ENCODE measurements at places on chromosomes 3 and 15. TPM values are rescaled to one million over a fixed set of nuclear protein-coding genes. Genes with fewer than 3 reads are reported as not detected.

DNA sequence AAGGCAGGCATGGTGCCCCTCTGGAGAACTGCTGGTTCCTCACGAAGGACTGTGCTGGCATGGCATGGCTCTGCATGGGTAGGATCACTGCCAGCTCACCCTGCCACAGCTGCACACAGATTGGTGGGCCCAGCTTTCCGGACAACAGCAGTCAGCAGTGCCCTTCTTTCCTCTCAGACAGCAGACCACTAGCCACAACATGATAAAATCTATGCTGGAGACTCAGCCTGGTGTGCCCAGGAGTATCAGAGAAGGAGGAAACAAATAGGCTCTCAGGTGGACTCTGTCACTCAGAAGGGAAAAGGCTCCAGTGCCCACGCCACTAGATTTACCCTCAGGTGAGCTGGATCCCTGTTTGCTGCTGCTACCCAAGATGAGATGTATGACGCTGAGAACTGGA is 4.9 kb downstream of the NMNAT3 start:
- no peak for DNase-seq

- DNase-seq = no peak
Measured at GRCh38 chr3:128281461-128282367, 128.4 kb downstream of the EEFSEC start.

- DNase-seq = no peak
Measured at GRCh38 chr15:60626051-60626450, 147.1 kb upstream of the ICE2 start.

The ARHGAP31 gene
- 85.6 TPM for total RNA-seq

GRCh38 chr15:69390575-69390974 is 23.6 kb upstream of the KIF23 start:
- DNase-seq = no peak

GRCh38 chr3:169311860-169312259 is 351.7 kb downstream of the MECOM start:
- DNase-seq = no peak

GRCh38 chr3:113222451-113223086 is 11.2 kb downstream of the BOC start:
- DNase-seq = no peak

GRCh38 chr3:89072642-89073041 is 34.8 kb upstream of the EPHA3 start:
- no peak for DNase-seq

The TMC3 gene
- total RNA-seq = 0.13 TPM

GRCh38 chr15:64640146-64640871 is 135.1 kb downstream of the RBPMS2 start:
- no peak for DNase-seq

The ZNF80 gene
- total RNA-seq = not detected

The PLOD2 gene
- total RNA-seq = 37.2 TPM

- DNase-seq = no peak
Measured at GRCh38 chr15:66899555-66900350, 165.6 kb upstream of the SMAD3 start.

GRCh38 chr15:43771816-43772215 is 5.0 kb downstream of the ELL3 start:
- no peak for DNase-seq

The GOLGA6D gene
- 0.18 TPM for total RNA-seq

The MYLK gene
- 51.1 TPM for total RNA-seq

DNA sequence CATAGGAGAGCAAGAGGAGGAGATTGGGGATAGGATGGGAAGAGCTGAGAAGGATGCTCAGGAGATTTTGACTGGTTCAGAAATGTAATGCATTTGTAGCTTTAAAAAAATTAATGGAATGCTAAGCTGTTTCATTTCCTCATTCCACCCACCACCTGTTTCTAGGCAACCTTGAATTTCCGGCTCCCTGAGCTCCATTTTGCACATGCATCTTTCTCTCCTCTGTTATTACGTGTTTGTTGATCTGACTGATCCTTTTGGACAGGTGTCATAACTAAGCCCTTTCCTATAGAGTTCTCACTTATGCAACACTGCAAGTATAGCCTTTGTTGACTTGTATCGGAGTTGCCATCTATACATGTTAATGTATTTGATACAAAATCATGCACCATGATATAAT is 4.3 kb downstream of the TMPRSS7 start:
- DNase-seq = no peak

The SGO1 gene
- 0.31 TPM for total RNA-seq

GRCh38 chr3:100852840-100853239 is 140.4 kb downstream of the ABI3BP start:
- DNase-seq = no peak

The SLC51A gene
- 0.58 TPM for total RNA-seq

DNA sequence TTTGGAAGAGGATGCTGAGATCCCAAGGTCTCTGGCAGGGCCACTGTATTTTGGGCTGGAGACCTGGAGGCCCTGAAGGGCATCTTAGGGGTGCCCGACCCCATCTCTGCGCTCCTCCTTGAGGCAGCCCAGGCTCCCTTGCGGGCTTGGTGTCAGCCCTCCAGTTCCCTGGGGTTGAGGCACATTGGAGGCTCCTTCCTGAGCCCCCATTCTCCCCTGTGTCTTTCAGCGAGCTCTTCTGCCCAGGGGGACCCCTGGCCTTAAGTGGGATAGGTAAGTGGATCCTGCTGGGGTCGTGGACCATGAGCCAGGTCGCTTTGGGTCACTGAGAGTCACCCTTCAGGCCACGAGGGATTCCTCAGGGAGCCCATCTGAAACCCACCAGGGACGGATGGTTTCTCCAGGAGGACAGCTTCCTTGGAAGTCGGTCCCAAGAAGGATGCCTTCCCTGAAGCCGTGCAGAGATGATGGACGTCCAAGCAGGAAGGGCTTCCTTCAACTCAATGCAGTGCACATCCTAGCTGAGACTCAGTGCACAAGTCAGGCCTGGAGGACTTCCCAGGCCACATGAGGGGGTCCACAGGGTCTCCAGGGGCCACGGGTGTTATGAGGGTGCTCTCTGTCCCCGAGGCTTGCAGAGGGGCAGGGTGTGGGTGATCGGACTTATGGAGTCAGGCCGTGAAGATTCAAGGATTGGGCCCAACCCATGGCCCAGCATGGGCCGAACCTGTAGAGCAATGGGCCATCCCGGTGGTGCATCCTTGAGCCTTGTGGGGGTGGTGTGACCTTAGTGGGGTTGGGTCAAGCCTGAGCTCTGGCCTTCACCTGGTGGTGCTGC is 224.3 kb downstream of the SNRPN start:
- peak; percentile 42 for DNase-seq

DNA sequence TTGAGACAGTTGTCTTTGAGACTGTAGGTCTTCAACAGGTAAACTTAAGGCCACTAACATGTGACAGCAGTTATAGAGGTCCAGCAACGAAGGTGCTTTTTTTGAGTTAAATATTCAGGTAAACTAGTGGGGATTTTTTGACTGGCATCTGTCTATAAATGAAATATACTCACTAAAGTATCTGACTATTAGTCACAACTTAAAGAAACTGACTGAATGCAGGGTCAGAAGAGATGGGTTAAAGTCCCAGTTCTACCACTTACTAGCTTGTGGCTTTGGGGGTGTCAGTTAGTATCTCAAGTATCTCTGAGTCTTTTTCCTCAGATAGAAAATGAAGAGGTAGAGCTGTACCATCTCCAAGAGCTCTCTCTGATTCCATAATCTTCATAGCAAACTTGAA is 18.0 kb downstream of the MIX23 start:
- no peak for DNase-seq

DNA sequence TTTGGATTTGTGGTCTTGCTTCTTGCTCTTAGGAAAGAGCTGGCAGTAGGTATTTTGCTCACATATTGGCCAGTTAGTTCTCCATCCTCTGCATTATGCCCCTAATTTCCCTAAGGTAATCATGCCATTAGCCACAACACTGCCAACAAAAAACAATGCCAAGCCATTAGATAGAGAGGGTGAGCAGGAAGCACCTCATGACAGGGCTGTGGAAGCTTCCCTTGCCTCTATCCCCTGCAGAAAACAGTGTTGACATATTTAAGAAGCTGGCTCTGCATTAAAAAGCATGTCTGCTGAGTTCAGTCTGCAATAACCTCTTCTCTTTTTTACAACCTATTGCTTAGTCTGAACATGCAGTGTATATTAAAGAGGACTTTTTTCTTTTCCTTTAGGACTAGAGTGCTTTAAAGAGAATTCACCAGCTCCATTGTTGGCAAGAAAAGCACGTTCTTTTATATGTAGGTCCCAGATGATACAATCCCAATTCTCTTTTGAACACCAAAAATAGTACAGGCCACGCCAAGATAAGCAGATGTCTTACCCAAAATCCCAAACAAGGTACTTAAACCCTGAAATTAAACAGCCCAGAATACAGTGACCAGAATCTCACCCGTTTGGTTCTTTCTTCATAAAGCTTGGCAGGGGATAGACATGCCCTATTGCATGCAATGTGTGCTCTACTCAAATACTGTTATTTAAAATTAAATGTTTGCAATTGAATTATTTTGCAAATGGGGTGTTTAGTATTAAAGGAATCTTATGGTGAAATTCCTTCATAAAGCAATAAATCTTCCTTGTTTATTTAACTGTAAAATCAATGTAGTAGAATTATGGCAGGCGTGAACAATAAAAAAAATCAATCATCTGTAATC is 93.7 kb upstream of the UBE3A start:
- DNase-seq = no peak

DNA sequence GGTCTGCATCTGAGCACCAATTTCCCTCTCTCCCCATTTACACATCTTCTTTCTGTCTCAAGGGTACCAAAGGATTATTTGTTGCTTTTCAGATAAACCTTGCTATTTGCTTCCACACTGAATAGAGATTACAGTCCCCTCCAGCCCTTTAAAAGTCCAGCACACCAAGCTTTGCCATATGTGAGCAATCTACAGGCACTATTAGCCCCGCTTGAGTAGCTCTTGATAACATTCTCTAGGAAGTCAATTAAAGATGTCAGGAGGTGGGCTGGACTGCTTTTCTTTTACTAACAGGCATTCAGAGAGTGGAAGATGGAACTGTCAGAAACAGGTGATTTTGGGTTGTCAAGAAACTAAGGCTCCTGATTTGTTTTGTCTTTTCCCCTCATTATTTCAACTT is 417.0 kb downstream of the ROBO2 start:
- DNase-seq = no peak

GRCh38 chr15:46778876-46779275 is 938.4 kb upstream of the SEMA6D start:
- no peak for DNase-seq

DNA sequence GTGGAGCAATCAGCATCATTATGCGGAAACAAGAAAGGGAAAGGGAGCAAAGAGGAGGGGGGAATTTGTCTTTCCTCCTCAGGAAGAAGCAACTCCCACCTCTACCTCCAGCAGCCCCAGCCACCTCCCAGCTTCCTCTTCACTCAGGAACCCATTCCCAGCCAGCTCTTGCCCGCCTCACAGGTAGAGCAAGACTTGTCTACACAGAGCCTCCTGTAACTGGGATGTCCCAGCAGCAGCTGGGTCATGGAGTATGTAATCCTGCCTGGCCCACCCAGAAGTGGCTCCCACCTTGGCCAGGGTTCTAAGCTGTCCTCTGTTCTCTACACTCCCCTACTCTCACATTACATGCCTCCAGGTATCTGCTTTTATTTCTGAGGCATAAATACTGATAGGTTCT is 14.0 kb downstream of the IGDCC3 start:
- no peak for DNase-seq

The CILP gene
- 37.9 TPM for total RNA-seq

GRCh38 chr3:116153174-116153573 is 292.1 kb downstream of the LSAMP start:
- DNase-seq = no peak

- no peak for DNase-seq
Measured at GRCh38 chr3:16595778-16596177, 9.4 kb downstream of the DAZL start.

The FETUB gene
- not detected for total RNA-seq

The SLC28A2 gene
- not detected for total RNA-seq

GRCh38 chr15:49093252-49094105 is 47.2 kb upstream of the SECISBP2L start:
- DNase-seq = no peak

GRCh38 chr3:65776081-65776480 is 262.6 kb downstream of the MAGI1 start:
- DNase-seq = no peak

GRCh38 chr3:42692667-42693529 is 7.6 kb downstream of the KLHL40 start:
- DNase-seq = peak; percentile 36

DNA sequence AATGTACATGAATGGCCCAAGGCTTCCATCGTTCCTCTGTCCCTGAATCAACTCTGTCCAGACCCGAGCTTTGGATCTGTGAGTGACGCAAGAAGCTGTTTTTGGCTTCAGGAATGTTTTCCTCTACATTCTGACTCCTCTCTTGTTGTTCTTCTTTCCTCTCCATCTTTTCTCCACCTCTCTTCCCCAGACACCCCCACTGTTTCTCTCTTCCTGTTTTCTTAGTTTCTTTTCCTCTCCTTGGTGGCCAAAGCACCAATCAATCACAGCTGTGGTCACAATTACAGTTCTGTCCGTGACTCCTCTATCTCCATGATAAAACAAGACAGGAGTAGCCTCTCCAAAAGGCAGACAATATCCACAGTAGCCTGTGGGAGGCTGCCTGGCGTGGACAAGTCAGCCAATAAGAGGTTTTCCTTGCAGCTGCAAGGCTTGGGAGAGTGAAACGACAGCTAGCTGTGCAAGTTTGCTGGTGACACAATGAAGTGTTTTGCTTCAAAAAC is 4.9 kb upstream of the TMEM212 start:
- peak; percentile 73 for DNase-seq

DNA sequence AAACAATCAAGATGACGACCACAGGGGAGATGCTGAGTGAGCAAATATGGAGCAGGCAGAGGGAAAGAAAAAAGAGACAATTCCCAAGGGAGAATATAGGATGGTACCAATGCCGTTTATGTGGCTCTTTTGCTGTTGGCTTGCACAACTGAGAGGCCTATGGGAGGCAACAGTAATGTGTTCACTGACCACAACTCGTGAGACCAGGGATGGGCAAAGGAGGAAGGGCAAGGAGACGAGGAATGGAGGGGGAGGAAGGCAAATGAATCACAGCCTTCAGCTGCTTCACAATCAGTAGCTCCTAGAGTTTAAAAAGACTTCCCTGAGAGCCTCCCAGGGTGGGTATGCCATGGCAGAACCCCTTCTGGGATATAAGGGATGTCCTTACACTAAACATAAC is 131.5 kb downstream of the SLC9A9 start:
- no peak for DNase-seq

GRCh38 chr15:45790325-45790943 is 155.6 kb downstream of the SQOR start:
- DNase-seq = no peak

- no peak for DNase-seq
Measured at GRCh38 chr15:45457220-45457619, 65.3 kb downstream of the SLC30A4 start.
